ENCODE measurements at places on chromosomes 13 and 19. TPM values are rescaled to one million over a fixed set of nuclear protein-coding genes. Genes with fewer than 3 reads are reported as not detected.

The CCNA1 gene
- total RNA-seq = not detected

The PRX gene
- total RNA-seq = 3.1 TPM

The NCR1 gene
- not detected for total RNA-seq

The TMEM221 gene
- not detected for total RNA-seq

The ADPRHL1 gene
- total RNA-seq = 3.5 TPM
